Sigmoid colon (tissue), 7 donors: ENCODE measurements at places on chromosomes 2 and 18. TPM values are rescaled to one million over a fixed set of nuclear protein-coding genes. Genes with fewer than 3 reads are reported as not detected.

GRCh38 chr2:191686729-191687128 is 8.8 kb downstream of the NABP1 start:
- no peak for DNase-seq

GRCh38 chr2:192828947-192829346 is 634.2 kb upstream of the TMEFF2 start:
- no peak for DNase-seq

- no peak for DNase-seq
Measured at GRCh38 chr2:133411857-133412256, 156.4 kb downstream of the NCKAP5 start.

- DNase-seq = peak; percentile 22
Measured at GRCh38 chr2:71528749-71529148, 75.4 kb downstream of the DYSF start.

The CD207 gene
- total RNA-seq = 0.27 TPM

- no peak for DNase-seq
Measured at GRCh38 chr2:214410918-214411554, at the start of gene VWC2L. TSS of gene VWC2L (plus strand) at chr2:214411054. CDS start at chr2:214414194, 3,140 bp downstream.

The SLC30A3 gene
- 0.28 TPM for total RNA-seq

- no peak for DNase-seq
Measured at GRCh38 chr2:31237348-31238017, 3.5 kb downstream of the EHD3 start.

The ANKRD30BL gene
- total RNA-seq = not detected

The L3MBTL4 gene
- 5.1 TPM for total RNA-seq

DNA sequence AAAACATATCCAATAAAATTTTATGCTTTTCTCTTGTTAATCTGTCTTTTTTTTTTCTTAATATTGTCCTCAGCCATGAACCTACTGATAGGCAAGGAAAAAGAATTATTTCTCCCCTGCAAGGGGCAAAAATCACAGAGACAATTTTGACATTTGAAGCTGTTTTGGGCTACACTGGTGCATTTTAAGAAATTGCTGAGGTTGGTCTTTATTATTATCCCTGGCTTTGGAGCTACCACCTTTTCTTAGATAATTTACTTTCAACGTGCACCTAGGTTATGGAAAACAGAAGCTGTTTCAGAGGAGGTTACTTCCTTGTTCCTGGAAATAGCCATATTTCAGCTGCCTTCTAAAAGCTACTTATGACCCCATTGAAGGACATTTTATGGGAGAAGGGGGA is 195.5 kb upstream of the KYNU start:
- no peak for DNase-seq

- no peak for DNase-seq
Measured at GRCh38 chr2:5433855-5434254, 258.3 kb upstream of the SOX11 start.

DNA sequence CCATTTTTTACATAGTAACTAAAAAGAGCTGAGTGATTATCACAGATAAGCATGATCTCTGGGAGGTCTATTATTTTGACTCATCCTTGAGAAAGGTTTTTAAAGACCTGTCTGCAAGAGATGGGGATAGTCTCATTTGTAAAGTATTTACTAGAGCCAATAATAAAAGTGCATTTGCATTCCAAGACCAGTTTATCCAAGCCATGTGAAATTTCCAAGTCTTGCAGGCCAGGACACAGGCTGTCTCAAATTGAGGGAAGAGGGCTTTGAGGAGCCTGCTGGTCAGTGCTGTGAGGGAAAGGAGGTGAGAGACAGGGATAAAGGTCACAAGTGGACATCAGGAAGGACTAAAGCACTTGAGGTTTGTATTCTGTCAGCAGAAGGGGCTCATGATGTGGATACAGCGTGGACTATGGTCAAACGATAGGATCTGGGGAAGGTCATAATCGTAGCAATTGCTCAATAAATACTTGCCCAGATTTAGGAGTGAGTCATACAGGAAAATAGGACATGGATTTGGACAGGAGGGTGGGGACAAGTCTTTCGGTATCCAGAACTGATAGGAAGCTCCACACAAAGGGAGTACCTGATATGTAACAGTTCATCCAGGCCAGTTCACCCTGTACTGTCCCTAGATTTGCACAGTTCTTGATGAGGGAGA is 6.6 kb upstream of the CDH2 start:
- no peak for DNase-seq

The HSBP1L1 gene
- 18.2 TPM for total RNA-seq

- no peak for DNase-seq
Measured at GRCh38 chr2:174076040-174076439, 110.9 kb upstream of the SP3 start.

GRCh38 chr2:200862532-200863000 is 1.9 kb downstream of the CLK1 start:
- no peak for DNase-seq

The KRTCAP3 gene
- not detected for total RNA-seq

DNA sequence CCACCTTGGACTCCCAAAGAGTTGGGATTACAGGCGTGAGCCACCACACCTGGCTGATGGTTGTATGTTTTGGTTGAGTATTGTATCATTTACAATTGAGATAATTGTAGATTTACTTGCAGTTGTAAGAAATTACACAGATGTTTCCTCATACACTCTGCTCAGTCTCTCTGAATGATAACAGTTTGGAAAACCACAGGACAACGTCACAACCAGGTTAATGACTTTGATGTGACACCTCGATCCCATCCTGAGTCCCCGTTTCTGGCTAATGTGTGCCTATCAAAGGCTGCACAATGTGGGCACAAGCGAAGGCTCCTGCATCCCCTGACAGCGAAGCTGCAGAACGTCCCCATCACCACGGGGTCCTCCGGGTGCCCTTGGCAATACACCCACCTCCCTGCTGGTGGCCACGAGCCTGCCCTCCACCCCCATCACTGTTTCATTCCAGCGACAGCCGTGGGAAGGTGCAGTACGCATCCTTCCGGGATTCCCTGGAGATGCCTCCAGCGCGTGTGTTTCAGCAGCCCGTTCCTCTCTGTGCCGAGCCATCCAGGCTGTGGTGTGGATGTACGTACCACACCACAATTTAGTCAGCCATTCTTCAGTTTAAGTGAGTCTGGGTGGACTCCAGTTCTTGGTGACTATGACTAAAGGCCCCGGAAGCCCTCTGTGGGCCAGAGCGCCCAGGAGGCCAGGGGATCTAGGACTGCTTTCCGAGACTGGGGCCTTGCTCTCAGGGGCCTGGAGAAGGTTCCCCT is 4.3 kb upstream of the PDCD1 start:
- DNase-seq = no peak

- DNase-seq = peak; percentile 75
Measured at GRCh38 chr2:237257471-237257951, 156.5 kb downstream of the COL6A3 start.

DNA sequence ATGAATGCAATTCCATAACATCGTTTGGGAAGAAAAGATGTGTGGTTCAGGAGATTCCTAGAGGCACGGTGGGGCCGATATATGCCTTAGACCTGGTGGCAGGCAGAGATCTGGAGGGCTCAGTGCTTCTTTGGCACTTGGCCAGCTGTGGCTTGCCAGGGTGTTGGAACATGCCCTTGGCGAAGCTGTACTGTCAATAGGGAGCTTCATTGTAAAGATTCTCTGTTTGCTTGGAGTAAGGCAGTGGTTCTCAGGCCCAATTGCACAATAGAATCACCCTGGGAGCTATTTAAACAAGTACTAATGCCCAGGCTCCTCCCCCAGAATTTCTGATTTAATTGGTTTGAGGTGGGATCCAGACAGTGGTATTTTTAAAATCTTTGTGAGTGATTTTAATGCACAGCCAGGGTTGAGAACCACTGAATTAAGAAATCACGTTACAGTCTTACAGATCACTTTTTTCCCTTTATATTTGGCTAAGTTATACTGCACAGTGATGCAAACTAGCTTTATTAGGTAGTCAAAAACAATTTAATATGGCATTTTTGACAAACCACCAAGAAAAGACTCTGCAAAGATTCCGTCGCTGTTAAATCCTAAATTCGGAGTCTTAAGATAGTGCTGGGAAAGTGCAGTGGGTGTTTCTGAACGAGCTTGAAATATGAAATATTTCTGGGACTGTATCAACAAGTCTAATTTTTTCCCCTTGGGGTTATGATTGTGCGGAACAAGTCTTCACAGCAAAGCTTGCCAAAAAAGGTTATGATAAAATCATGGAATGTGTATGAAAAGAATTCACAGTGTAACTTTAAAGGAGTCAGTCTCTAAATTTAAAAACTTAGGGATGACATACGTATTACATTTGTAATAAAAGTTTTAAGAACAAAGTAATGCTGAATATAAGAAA is 78.0 kb downstream of the CRIM1 start:
- DNase-seq = peak; percentile 75

The TRIM43 gene
- total RNA-seq = not detected

DNA sequence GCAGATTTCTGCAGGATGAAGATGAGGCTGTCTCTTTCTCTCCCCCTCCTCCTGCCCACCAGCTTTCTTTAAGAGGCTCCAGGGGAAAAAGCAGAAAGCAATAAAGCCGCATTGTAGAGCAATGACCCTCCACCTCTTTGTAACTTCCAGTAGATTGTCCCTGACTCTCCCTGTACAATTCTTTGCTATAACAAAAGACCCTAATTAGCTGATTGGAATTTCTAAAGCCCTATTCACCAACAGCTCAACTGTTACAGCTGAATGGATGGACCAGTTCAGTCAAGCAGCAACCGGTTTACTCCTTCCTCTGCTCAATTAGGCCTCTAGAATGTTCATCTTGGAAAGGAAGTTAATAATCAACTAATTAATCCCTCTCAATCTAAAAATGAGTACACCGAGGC is 301.0 kb downstream of the STK39 start:
- no peak for DNase-seq

GRCh38 chr2:171893196-171893823 is 734 bp downstream of the SLC25A12 start:
- no peak for DNase-seq

- DNase-seq = no peak
Measured at GRCh38 chr2:168928113-168928831, 27.2 kb downstream of the G6PC2 start.

The THUMPD2 gene
- 9.0 TPM for total RNA-seq

DNA sequence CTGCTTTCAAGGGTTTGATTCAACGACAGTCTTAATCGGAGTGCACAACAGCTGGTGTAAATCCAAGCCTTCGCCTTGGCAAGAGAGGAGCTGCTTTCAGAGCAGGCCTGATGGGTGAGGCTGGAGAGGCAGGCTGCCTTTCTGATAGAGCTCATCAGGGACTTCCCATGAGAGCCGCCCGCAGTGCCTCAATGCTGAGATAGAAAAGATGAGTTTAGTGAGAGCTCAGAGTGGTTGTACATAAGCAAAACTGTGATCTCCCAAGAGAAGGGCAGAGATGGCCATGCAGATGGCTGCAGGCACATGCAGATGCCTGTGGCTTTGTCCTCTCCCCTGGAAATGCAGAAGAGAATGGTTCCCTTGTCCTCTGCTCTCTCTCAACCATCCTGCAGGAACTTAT is 122.1 kb downstream of the ARL4C start:
- DNase-seq = no peak

The ERMN gene
- total RNA-seq = not detected

GRCh38 chr2:167939514-167940345 is 307.7 kb downstream of the STK39 start:
- no peak for DNase-seq

DNA sequence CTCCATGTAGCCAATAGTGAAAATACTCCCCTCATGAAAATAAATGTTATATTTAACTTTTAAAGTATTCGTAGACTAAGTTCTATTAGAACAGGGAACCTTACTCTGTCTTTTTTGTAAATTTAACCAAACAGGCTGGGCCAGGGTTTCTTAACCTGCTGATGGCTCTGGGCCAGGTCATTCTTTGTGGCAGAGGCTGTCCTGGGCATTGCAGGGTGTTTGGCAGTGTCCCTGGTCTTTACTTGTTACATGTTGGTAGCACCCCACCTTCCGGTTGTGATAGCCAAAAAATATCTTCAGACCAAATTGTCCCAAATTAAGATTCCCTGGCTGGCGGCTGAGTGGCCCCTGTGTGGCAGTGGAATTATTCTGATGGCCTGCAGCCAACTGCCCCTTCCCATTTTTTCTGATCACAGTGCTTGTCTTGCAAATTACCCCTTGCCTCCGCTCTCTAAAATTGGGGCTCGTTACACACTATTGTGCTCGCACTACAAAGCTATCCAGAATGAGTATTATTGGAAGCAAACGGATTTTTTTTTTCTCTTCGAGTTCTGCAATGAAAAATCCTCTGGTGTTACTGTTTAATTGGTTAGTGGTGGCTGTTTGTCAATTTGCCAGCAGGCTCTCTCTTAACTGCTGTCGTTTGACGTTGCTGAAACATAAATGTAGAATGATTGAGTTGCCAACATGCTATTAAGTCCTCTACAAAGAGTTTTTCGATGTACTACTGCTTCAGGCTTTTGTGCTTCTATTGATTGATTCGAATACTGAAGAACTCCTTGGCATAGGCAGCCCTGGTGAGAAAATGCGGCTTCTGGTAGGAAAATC is 216.9 kb downstream of the SH3RF3 start:
- DNase-seq = no peak

DNA sequence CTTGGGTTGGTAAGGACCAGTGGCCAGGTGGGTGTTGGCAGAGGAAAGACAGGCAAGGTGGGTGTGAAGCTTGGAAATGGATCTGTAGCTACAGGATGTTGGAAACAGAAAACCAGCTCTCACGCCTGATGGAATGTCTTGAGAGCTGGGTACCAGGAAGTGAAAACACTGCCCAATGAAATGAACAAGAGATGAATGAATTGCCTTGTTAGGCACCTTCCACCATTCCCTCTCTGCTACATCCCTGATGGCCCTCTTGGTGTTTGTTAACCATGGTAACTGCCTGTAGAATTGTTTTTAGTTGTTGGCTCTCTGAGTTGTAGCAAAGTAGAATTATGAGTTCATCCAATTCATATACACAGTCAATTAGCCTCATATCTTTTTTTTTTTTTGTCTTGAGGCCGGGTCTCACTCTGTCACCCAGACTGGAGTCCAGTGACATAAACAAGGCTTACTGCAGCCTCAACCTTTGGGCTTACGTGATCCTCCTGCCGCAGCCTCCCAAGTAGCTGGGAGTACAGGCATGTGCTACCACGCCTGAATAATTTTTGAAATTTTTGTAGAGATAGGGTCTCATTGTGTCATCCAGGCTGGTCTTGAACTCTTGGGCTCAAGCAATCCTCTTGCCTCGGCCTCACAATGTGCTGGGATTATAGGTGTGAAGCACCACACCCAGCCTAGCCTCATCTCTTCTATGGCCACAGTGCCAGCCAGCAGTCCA is 9.5 kb downstream of the KCMF1 start:
- no peak for DNase-seq

DNA sequence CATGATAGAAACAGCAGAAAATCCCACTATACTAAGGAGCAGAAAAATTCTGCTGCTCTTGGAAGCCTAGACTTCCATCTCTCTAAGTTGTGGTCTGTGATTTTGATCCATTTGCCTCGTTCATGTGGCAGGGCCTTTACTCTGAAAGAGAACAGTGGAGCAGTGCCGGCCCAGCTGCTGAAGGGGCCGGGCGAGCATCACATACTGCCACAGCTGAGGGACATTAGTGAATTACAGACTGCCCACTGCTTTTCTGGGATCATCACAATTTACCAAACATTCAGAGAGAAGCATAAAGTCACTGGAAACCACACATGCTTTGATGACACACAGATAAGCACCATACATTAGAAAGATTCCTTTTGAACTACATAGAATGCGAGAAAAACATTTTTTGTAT is 217.0 kb upstream of the BOD1L2 start:
- no peak for DNase-seq

The FBXO48 gene
- total RNA-seq = 0.55 TPM

GRCh38 chr18:26438980-26439379 is 109.4 kb downstream of the KCTD1 start:
- DNase-seq = no peak

The ALPP gene
- not detected for total RNA-seq

The TSHZ1 gene
- total RNA-seq = 27.1 TPM
